ENCODE measurements at places on chromosomes 16 and 17. TPM values are rescaled to one million over a fixed set of nuclear protein-coding genes. Genes with fewer than 3 reads are reported as not detected.

Gene HOXB8
- 4.8 TPM for total RNA-seq

Gene WSCD1
- 0.42 TPM for total RNA-seq

Gene COPZ2
- 91.7 TPM for total RNA-seq

Gene TEX14
- total RNA-seq, result not detected

Gene NEUROD2
- total RNA-seq, result not detected

Gene NHLRC4
- not detected for total RNA-seq

Gene SULT1A4
- 6.1 TPM for total RNA-seq

Gene SLC2A4
- not detected for total RNA-seq

Gene C16orf92
- total RNA-seq, result not detected

Gene RBFOX1
- total RNA-seq, result not detected

Gene GP2
- not detected for total RNA-seq

Gene KRTAP3-1
- not detected for total RNA-seq

DNA sequence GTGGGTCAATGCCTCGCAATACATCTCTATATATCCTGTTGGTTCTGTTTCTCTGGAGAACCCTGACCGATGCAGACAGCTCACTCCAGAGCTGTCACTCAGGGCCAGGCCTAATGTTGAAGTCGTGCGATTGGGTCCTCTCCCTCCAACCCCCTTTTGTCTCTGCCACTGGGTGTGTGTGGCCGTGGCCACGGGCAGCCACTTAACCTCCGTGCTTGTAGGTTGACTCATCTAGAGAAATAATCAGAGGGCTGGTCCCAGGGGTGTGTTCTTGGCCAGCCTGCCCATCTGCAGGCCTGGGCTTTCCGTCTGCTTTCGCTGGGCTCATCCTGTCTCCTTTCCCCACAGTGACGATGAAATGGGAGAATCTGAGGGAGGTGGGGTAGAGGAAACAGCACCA lies 7.4 kb downstream of the ADAD2 start:
- DNase-seq, result peak; percentile 68

DNA sequence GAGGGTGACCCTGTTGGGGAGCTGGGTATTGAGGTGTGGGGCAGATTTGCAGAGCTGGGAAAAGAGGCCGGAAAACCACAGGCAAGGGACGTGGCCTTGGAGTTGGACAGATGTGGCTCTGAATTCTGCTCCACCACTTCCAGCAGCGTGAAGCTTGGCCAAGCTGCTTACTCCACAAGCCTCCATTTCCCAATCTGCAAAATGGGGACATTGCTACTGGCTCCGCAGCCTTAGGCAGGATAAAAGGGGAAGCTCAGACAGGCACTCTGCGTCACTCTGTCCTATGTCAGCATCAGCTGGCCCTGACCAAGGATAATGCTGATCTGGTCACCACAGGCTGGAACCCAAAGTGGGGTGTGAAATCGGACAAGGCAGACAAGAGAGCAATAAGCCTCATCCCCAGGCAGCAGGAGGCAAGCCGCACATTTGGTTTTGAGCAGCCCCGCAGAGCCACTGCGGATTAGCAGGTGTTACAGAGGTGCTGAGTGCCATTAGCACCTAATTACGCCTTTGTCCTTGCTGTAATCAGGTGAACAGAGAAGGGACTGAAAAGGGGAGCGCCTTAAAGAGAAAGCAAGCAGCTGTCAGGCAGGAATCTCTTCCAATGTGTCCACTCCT lies 54.8 kb downstream of the SDK2 start:
- no peak for DNase-seq

DNA sequence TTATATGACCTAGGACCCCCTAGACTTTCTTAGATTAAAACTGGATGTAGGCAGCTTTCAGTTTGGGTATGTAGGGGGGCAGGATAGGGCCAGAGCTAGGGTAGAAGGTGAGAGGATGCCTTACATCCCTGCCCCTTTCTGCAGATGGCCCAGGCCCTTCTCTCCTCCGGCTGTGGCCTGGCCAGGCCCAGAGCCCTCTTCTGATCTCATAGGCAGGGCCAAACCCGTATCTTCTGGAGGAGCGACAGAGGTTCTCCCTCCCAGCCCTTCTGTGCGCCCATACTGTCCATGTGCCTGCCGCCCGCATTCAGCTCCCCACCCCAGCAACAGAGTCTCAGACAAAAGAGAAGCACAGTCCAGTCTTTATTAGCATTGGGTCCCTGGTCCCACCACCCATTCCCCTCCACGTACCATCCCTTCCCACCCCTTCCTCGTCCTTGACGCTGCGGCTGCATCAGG lies 2.0 kb upstream of the TSPOAP1 start:
- DNase-seq, result no peak

DNA sequence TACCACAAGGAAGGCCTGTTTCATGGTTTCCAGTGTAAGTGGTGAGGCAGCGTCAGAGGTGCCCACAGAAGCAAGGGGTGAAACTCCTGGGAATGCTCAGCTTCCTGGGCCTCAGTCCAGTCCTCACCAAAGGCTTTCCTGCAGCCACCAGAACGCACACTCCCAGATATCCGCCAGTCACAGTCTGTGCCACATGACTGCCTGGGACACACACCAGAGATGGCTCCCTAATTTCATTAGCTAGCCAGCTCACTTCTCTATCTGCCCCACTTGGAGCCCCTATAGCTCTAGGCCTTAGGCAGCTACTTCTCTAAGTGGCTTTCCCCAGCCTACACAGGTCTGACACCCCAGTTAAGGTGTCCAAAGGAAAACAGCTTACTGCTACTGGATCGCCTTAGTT lies 77.0 kb downstream of the CYTH1 start:
- DNase-seq, result no peak

GRCh38 chr17:46121841-46122485 lies 71.3 kb downstream of the KANSL1 start:
- no peak for DNase-seq

DNA sequence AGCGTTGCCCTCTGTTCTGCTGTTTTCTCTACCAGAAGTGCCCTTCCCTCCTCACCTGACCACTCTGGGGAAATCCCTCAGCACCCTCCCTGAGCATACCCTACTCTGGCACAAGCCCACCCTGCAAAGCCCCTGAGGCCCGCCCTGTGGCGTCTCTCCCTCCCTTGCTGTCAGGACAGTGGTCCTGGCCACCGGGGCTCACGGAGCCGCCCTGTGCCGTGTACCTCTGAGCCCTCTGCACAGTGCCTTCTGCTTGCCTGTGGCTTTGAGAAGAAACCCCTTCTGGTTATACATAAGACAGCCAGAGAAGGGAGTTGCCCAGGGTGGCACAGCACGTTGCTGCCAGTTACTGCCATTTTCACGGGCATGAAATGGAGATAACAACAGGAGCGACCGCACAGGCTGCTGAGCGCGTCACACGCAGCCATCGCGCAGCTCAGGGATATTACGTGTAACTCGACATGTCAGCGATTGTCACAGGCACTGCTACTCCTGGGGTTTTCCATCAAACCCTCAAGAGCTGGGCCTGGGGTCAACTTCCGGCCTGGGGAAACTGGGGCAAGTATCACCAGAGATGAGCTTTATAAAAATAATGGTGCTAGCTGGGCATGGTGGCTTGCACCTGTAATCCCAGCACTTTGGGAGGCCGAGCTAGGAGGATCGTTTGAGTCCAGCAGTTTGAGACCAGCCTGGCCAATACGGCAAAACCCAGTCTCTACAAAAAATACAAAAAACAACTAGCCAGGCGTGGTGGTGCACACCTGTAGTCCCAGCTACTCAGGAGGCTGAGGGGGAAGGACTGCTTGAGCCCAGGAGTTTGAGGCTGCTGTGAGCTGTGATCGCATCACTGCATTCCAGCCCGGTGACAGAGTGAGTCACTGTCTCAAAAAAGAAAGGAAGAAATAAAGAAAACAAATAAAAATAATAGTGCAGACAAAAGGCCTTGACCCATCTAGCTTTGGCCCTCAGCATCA lies 14.8 kb downstream of the SCGB1C2 start:
- DNase-seq, result peak; percentile 32

- no peak for DNase-seq
Measured at GRCh38 chr17:63290784-63291183, 155.3 kb downstream of the CYB561 start.

DNA sequence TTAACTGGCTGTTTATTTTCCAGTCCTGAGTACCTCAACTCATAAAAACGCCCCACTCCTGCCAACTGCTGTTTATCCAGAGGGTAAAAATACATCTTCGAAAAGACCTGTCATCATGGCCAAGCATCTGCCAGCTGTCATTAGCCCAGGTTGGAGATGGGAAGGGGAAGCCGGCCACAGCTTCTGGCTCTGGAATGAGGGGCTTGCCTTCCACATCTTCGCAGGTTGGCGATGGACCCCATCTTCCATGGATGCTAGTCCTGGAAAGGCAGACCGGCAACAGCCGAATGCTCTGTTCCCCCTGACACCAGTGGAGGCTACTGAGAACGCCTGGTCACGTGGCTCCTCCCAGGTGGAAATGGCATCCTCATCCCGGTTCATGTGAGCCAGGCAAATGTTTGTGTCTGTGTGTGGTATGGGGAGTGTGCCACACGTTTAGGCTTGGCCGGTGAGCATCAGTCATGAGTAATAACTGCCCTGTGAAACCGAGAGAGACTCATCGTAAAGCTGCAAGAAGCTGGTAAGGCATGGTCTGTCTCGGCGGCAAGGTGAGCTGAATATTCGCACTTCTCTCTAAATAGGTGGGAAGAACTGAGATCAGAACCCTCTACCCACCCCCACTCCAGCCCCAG lies 420 bp upstream of the KRTAP17-1 start:
- no peak for DNase-seq

GRCh38 chr17:82237746-82238471 lies 9.1 kb downstream of the SLC16A3 start:
- DNase-seq, result no peak

- no peak for DNase-seq
Measured at GRCh38 chr17:77637818-77638575, 320.5 kb upstream of the TNRC6C start.

DNA sequence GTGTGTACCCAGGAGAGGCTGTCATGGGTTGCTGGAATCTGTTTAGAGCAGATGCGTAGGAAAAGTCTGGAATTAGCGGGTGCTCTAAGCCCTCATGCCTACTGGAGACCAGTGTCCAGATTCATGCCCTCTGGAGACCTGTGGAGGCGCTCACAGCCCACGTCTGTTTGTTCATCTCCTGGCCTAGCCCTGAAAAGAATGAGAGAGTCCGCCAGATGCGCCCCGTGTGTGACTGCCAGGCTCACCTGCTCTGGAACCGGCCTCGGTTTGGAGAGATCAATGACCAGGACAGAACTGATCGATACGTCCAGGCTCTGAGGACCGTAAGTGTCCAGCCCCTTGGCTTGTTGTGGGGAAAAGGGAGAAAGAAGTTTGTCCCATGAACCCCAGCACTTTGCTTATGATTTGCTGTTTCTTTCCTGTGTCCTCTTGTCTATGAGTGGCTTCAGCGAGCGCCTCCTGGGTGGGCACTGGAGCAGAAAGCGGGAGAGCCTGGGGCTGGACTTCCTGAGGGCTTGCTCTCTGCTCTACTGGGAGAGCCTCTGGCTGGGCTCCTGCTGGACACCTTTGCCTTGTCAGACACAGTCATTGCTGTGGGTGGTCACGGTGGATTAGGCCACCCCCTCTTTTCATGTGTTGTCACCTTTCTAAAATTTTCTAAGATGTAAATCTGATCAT lies 35.3 kb downstream of the PRMT7 start:
- DNase-seq, result no peak
